Activated naive CD4-positive, alpha-beta T cell treated with anti-CD3 and anti-CD28 coated beads for 36 hours (primary cell): ENCODE measurements at places on chromosomes 2 and 18.

DNA sequence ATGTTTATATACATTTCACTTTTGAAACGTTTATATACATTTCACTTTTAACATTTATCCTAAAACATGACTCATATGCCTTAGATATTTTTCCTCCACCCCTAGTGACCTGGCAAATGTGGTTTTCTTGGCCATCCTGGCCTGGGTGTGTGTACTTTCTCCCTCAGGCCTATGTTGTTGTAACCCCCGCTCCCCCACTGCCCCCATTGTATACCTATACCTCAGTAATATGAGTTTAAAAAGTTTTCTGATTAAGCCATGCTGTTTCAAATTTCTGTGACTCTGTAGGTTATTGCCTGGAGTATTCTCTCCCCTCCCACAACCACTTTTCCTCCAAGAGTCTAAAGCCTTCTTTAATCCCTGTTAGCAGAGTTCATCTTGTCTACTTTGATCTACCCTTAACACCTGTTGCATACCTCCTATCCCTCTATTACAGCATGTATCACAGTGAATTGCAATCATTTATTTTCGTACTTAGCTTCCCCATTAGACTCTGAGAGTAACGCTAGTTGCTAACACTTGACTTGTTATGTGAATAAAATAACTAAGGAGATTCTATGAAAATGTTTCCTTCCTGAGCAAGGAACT, 67.9 kb downstream of the LCLAT1 start:
- no peak overlapping the region for H3K27ac ChIP-seq
- peaks cover 23% of the 10 kb centered on the region for H3K36me3 ChIP-seq
- no peak for DNase-seq
- H3K4me3 ChIP-seq = no peak overlapping the region
- no peaks in the 10 kb centered on the region for H3K27me3 ChIP-seq

- no peaks in the 10 kb centered on the region for H3K36me3 ChIP-seq
- no peak overlapping the region for H3K27ac ChIP-seq
- no peak for DNase-seq
- H3K27me3 ChIP-seq = no peaks in the 10 kb centered on the region
- no peak overlapping the region for H3K4me3 ChIP-seq
Observed at GRCh38 chr18:71529703-71530303, 1014.3 kb downstream of the CBLN2 start.

- H3K27ac ChIP-seq = no peak overlapping the region
- no peak overlapping the region for H3K4me3 ChIP-seq
- H3K36me3 ChIP-seq = peaks cover 10% of the 10 kb centered on the region
Observed at GRCh38 chr18:23266717-23267446, 131.6 kb downstream of the CABLES1 start.

GRCh38 chr2:68747413-68747812, 12.8 kb downstream of the ARHGAP25 start:
- no peak overlapping the region for H3K4me3 ChIP-seq
- H3K4me1 ChIP-seq = peaks cover 88% of the 10 kb centered on the region
- H3K27ac ChIP-seq = peak overlapping the region; percentile 58
- no peaks in the 10 kb centered on the region for H3K27me3 ChIP-seq
